ENCODE measurements at places on chromosomes 1 and 21.

GRCh38 chr1:185936641-185937040 lies 202.4 kb downstream of the HMCN1 start:
- DNase-seq: no peak

- no peak for DNase-seq
Measured at GRCh38 chr1:178587096-178587495, 74.2 kb downstream of the TEX35 start.

DNA sequence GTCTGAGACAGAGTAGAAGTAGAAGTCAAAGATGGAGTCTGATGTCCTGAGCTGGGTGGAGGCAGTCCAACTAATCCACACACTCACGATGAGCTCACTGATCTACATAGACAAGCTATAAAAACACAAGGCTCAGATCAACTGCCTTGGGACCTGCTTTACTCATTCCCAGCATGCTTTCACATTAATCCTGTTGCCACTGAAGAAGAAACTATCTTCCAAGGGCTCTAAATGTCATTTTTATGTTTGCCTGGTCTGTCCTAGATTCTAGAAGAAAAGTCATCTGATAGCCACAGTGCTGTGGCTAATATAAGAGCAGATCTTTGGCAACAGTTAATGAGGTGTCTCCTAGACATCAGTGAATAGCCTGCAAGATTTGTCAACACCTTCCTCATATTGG lies 522.7 kb downstream of the NUF2 start:
- no peak for DNase-seq

DNA sequence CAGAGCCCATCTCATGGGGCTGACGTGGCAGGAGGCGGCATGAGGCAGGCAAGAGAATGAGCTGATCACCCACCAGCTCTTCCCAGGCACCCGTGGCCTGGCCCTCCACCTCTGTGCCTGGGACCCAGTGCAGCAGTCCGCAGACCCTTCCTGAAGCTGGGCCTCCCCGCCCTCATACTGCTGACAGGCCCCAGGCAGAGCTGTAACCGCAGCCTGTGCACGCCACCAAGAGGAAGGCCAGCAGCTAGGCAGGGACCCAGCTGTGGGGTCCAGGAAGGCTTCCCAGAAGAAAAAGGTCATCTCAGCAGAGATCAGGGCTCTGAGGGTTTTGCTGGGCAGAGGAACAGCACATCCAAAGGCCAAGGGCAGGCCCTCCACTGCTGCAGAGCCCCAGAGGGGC lies 9.8 kb upstream of the MTFR1L start:
- no peak for DNase-seq

GRCh38 chr1:221418346-221418745 lies 323.5 kb downstream of the DUSP10 start:
- DNase-seq: no peak

- no peak for DNase-seq
Measured at GRCh38 chr1:169161496-169162194, 55.2 kb downstream of the ATP1B1 start.

DNA sequence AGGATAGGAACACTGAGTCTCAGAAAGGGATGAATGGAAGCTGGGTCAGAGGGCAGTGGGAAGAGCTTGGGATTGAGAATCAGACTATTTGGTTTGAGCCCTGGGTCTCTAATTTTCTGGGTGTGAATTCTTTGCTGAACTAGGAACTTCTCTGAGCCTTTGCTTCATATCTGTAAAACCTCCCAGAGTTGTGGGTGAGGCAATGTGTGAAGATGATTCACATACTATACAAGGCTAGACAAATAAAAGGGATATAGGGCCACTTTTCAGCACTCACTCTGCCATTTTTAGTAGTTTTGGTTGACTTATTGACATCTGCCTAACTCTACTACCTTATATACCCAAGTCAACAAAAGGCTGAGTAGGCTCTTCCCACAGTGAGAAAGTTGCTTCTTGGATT lies 77.7 kb upstream of the JUN start:
- DNase-seq: no peak

DNA sequence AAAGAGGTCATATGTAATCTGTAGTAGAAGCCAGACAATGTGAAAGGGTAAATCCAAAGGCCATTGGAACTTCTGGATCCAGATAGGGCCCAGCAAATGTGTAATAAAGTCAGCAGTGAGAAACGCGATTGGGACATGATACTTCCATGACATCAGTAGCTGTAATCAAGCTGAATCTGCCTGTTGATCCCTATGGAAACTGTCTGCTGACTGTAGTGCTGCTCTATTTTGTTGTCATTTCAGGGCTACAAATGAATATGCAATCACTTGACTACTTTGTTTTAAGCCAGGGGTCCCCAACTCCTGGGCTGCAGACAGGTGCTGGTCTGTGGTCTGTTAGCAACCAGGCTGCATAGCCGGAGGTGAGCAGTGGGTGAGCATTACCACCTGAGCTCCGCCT lies 46.0 kb upstream of the RHOU start:
- DNase-seq: no peak

- DNase-seq: no peak
Measured at GRCh38 chr1:99327357-99327756, 63.1 kb downstream of the PLPPR4 start.

- no peak for DNase-seq
Measured at GRCh38 chr1:53642607-53643006, 96.4 kb downstream of the GLIS1 start.

GRCh38 chr1:221100611-221101010 lies 221.4 kb downstream of the HLX start:
- no peak for DNase-seq

- DNase-seq: no peak
Measured at GRCh38 chr1:228217551-228218344, 9.9 kb downstream of the OBSCN start.

GRCh38 chr1:12461754-12462153 lies 156.3 kb downstream of the DHRS3 start:
- DNase-seq: no peak

DNA sequence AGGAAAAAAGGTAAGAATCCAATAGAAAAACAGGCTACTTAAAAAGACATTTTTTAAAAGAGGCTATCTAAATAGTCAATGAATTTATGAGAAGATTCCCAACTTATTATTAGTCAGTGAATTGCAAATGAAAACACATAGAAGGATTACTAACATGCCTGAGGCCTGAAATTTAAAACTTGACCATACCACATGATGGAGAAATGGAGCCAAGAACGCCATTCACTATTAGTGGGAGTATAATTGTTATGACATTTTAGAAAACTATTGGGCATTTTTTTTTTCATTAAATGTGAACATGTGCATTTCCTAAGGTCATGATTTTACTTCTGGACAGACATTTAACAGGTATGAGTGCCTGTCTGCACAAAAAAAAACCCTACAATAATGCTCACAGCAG lies 24.8 kb upstream of the OR2B11 start:
- no peak for DNase-seq

- no peak for DNase-seq
Measured at GRCh38 chr1:77536813-77537212, 145.6 kb downstream of the ZZZ3 start.

DNA sequence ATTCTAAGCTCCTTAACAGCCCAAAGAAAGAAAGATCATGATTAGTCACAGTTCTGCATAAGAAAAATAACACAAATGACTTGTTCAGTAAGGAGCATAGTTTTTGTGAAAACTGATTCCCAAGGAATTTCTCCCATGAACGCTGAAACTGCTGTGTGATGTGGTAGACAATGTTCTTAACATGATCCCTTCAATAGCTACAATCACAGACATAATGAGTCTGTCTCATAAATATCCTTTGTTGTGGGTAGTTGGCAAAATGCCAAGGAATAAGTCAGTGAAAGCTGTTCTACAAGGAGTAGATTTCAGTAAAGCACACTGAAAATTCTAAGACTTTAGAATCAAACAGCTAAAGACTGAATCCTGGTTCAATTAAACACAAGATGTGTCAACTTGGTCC lies 404.8 kb downstream of the HLX start:
- DNase-seq: no peak

GRCh38 chr1:228022571-228023293 lies 15.9 kb downstream of the WNT3A start:
- DNase-seq: no peak

- DNase-seq: no peak
Measured at GRCh38 chr1:204384636-204385352, 25.1 kb upstream of the PLEKHA6 start.

DNA sequence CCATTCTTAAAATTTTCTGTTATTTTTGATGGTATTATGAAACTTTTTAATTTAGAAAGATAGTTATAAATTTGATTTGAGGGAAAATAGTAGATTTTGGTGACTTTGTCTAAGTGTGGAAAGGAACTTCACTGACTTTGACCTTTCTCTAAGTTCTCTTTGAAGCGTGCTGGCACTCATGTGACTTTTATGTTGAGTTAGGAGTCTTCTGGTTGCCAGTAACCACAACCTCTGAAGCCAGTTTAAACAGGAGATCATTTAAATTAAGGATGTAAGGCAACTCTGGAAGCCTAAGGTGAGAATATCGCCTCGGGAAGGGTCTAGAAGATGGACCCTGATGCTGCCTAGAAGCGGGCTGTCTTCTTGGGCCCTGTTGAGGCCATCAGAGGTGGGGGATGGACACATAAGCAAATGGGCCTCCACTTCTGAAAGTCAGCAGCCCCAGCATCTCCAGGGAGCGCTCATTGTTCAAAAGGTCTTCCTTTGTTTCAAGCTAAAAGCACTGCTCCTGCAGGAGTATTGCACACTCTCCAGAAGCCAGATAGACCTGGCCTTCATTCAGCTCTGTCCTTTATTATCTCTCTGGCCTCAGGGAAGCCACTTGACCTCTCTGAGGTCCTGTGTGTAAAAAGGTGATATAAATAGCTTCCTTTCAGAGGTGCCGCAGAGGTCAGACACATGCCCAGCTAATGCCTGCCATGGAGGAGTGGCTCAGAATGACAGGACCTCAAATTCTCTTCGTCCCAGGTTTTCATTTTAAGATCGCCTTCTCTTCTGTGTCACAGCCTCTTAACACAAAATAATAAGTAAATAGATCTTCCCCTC lies 5.1 kb upstream of the RCAN1 start:
- no peak for DNase-seq

- no peak for DNase-seq
Measured at GRCh38 chr1:242023805-242024204, 24.9 kb upstream of the MAP1LC3C start.

- no peak for DNase-seq
Measured at GRCh38 chr1:53556657-53557227, 97.5 kb downstream of the DMRTB1 start.

DNA sequence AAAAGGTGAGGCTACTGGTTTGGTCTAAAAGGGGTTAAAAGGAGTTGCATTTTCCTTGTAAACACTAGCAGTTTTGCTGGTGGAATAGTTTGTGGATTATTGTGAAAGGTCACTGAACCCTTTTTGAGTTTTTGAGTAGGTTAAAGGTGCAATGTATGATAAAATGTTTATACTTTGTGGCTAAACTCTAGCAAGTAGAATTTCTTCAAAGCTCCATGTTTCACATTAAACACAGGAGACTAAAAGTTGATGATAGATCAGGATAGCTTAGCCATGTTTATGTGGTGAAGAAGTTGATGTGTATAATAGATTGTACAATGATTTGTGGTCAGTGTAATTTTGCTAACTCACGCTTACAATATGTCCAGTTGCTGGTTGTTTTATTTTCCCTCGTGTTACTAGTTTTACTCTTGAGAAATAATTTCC lies 13.1 kb downstream of the ZNF326 start:
- no peak for DNase-seq

DNA sequence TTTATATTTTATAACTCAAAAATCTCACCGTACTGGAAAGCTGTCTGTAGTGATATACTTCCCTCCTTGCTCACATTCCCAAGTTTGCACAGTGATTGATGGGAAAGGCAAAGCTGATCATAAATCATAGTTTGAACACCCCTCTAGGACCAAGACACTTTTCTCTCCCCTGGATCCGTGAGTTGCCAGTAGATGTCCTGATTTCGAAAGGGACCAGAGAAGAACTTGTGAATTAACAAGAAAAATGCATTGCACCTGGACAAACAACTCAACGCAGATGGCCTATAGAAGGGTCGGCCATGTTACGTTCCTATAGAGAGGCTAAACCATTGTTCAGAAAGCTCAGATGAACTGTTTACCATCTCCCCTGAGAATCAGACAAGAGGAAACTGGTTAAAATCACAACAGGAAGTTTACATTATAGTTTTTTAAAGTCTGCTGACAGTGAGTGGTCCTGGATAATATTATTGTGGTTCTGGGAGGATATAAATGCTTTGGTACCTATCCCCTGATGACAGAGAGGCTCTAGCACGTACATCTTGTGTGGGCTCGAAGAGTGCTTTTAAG lies 124.0 kb upstream of the SLC45A1 start:
- no peak for DNase-seq

GRCh38 chr1:159763686-159764085 lies 17.1 kb upstream of the DUSP23 start:
- DNase-seq: no peak

- no peak for DNase-seq
Measured at GRCh38 chr21:43825242-43825935, 36.0 kb downstream of the RRP1 start.

DNA sequence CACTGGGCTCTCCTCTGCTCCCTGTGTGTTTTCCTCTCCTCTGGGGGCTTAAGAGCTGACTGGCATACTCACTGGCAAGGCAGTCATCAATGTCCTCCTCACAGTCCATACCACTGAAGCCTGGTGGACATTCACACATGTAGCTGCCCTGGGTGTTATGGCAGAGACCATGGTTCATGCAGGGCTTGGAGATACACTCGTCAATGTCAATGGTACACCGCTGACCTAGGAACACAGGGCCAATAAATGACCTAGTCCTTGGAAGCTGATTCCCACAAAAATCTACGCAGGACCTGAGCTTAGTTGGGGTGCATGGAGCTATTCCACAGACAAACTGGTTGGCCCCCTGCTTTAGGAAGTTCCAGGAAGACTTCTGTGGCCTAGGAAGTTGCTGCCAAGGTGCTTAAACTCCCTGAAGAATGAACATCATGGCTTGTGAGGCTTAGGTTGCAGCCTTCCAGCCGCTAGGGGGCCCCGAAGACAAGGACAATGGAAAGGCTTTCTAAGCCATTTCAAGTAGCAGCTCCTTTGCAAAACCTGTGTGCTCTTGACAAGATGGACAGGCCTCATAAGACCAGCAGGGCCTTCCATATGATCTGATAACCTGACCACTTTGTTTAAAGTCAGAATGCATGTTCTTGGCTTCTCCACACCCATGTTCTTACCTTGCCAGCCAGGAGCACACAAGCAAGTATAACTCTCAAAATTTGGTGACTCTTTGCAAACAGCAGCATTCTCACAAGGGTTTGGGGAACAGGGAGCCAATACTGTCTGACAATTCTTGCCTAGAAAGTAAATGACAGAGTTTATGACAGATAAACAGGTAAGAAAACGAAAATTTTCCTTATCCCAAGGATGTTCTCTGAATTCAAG lies 52.3 kb upstream of the ADAM30 start:
- DNase-seq: peak; percentile 59

All from activated CD4-positive, alpha-beta T cell treated with anti-CD3 and anti-CD28 coated beads, Interleukin-2, amount 50 U/mL, for 24 hours (primary cell).